ENCODE measurements at places on chromosomes 1 and 21.

- DNase-seq = no peak
These were observed 122.2 kb downstream of the POU2F1 start for GRCh38 chr1:167342846-167343245.

DNA sequence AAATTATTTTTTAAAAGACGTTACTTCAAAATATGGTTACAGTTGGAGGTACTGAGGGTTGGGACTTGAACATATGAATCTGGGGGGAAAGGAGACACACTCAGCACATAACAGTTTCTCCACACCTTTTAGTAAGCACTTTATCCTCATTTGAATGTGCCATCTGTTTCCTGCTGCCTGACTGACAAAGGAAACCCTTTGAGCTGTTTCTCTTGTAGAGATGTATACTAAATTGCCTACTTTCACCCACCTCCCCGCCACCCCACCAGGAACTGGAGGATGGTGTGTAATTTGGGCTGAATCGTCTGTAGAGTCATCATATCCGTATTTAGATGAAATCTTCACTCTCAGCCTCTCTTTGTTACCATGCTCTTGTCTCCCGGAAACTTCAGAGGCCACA, 108.1 kb downstream of the KAZN start:
- DNase-seq = no peak

- peak; percentile 41 for DNase-seq
These were observed 27.1 kb downstream of the NEK2 start for GRCh38 chr1:211648336-211648735.

GRCh38 chr1:241533326-241534115, 1.3 kb downstream of the KMO start:
- no peak for DNase-seq

DNA sequence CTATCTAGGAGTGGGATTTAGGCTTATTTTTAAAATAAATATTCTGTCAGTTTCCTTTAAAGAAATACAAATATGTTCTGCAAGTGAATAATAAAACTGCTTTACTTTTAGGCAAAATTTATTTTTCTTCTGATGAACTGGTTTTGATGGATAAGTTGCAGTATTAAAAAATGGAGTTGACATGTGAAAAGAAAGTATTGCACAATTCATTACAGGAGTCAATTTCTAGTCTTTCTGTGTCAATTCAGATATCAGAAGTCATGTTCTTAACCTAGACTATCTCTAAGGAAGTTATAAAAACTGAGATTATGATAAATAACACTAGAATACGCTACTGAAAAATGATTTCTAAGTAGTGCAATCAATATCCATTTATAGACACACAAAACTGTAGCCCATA, 270.2 kb upstream of the TMPRSS15 start:
- no peak for DNase-seq

- no peak for DNase-seq
These were observed 3.4 kb downstream of the OR2T11 start for GRCh38 chr1:248631354-248632008.

- DNase-seq = no peak
These were observed 591.8 kb downstream of the ADGRL2 start for GRCh38 chr1:82392513-82392912.

DNA sequence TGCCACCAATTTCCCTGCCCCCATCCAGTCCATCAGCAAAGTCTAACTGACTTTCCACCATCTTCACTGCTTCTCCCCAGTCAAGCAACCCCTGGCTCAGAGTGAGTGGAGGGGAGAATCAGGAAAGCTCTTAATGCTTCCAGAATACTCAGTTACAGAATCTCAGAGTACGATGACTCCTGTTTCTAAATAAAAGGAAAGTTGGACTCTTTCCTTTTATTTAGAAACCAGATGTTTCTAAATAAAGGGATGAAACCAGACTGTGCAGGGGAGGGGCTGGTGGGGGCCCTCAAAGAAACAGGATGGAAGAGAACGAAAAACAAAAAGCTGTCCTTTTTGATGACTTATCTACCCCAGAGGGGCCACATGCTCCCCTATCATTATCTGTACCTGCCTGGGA, 85.2 kb upstream of the PPM1J start:
- DNase-seq = no peak

DNA sequence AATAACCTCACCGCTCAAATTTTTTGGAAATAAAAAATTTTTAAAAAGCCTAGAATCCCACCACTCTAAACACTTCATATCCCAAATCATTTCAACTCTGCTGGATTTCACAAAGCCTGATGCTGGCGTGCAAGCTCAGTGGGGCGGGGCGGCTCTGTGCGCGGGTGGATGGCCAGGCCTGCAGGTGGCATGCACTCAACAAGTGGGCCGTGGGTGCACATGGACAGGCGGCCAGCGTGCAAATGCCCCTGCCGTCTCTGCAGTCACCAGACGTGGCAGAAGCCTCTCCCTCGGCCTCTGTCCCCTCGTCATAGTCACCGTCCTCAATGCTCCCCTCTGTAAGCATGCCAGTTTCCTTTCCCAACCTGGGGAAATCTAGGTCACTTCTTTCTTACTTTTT, 6.6 kb upstream of the PDE9A start:
- DNase-seq = no peak

DNA sequence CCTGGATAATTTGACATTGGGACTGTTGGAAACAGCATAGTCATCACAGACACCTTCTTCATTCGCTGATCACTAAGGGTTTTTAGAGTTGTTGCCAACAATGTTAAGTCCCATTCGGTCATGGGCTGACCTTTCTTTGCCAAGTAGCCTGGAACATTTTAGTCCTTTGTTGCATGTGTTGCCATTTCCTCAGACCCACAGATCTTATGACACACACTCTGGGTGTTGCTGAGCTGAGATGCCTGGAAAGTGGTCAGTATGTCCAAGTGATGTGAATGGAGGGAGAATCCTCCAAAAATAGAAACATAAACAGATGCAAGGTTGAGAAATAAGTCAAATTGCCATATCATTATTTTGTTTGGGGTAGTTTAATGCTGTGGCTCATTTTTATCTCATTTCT, 61.5 kb upstream of the GJA5 start:
- no peak for DNase-seq

GRCh38 chr1:180258935-180259334, 28.9 kb downstream of the LHX4 start:
- no peak for DNase-seq

DNA sequence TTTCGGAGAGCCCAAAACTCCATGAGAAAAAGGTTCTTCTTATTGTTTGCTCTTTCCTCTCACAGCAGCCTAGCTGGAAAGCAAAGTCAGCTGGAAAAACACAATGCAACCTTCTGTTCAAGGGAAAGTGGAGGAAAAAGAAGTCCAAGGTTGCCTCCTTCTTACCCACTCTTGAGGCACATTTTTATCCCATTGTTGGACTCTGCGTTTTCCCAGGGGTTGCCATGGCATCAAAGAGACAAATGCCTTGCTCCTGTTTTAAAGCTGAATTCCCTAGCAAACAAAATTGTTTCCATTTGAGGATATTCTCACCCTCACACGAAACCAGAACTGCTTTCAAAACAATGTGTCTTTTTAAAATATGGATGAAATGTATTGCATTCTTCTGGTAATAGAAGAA, 45.1 kb upstream of the PALMD start:
- no peak for DNase-seq

DNA sequence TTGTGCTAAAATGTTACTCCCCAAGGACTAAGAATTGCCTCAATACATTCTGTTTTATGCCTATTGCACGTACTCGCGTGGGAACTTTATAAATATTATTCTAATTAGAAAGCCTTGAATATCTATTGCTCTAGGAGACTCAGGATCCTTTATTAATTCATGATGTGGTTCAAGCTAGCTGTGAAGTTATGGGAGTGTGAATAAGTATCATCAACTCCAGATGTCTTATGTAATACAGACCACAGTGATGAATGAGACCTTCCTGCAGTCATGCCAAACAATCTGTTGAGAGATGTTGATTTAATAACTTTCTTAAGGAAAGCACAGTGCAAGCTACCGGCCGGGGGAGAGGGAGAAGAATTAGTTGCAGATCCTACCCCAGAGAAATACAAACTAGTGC, 519.2 kb upstream of the ZP4 start:
- no peak for DNase-seq

DNA sequence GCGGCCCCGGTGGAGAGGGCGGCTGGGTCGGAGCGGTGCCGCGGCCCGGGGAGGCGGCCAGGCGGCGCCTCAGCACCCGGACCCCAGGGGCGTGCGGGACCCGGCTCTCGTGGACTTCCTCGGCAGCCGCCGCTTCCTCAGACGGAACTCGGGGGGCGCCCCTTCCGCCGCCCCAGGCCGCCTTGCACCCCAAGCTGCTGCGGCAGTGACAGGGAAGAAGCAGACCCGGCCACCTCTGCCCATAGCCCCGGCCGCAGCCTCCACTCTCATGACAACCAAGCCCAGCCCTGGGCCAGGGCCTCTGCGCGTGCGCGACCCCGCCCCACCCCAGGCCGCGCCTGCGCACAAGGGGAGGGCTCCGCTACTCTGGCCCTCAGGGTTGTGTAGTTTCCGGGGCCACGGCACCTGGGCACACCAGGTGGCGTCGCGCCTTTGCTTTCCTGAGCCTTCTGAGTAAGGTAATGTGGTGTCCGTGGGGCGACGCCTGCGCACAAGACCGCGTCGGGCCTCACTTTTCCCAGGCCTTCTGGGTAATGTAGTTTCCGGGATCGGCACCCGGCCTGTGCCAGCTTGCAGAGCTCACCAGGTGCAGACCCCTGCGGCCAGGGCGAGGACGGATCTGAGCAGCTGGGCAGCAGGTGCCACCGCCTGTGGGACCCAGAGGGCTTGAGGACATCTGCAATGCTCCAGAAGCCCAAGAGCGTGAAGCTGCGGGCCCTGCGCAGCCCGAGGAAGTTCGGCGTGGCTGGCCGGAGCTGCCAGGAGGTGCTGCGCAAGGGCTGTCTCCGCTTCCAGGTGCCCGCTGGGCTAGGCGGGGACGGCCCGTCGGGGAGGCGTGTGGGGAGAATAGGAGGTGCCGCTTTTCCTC, at the start of the genes CEP104 and DFFB:
TSS of gene CEP104 (minus strand) at position 289 of the 868 bp plus-strand sequence. CDS start 4,804 bp downstream, outside the sequence.
TSS of gene DFFB (plus strand) at position 554 of the 868 bp plus-strand sequence. CDS start at position 682, 128 bp downstream.
- DNase-seq = peak; percentile 96

DNA sequence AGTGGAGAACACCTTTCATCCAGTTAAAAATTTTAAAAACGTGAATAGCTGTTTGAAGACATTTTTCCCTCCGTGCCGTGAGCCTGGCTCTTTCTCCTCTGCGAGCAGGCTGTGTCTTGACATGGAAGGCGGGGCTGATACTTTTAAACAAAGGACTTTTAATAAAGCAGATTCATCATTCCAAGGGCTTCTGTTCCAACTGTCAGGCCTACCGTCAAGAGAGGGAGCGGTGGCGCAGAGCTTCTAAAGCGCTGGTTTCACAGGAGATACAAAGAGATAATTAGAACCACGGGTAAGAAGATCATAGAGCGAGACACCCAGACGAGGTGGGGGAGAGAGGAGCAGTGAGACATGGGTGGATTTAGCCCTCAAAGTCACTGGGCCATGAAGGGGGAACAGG, 247.4 kb upstream of the C1orf174 start:
- DNase-seq = no peak

DNA sequence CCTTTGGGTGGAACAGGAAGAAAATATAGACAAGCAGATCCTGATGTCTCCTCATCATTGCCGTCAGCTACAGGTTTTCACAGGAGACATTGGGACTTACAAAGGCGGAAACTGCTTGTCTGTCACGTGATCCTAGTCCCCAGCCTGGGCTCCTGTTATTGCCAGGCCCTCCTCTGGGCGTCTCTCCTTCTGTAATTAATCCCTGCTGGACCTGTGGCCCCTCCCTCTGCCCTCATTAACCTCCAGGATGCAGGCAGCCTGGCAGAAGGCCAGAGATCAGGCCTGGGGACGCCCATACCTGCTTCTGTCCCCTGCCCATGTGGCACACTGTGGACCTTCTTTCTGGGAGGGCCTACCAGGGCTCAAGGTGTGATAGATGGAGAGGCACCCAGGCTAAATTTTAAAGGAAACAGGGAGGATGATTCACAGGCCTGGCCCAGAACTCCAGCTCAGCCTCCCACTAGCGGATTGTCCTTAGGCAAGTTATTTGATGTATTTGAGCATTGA, 2.4 kb downstream of the S100A5 start:
- peak; percentile 31 for DNase-seq

GRCh38 chr1:21509351-21510112, at the start of gene ALPL:
TSS of gene ALPL (plus strand) at chr1:21509423. CDS start at chr1:21554082, 44,659 bp downstream.
- DNase-seq = peak; percentile 40

- no peak for DNase-seq
These were observed 51.7 kb downstream of the ITPKB start for GRCh38 chr1:226687426-226687825.

GRCh38 chr1:184973272-184974055, 844 bp downstream of the NIBAN1 start:
- peak; percentile 93 for DNase-seq

- no peak for DNase-seq
These were observed 190.4 kb downstream of the NCAM2 start for GRCh38 chr21:21188513-21189195.

- DNase-seq = no peak
These were observed 40.4 kb upstream of the APOBEC4 start for GRCh38 chr1:183693521-183693920.

DNA sequence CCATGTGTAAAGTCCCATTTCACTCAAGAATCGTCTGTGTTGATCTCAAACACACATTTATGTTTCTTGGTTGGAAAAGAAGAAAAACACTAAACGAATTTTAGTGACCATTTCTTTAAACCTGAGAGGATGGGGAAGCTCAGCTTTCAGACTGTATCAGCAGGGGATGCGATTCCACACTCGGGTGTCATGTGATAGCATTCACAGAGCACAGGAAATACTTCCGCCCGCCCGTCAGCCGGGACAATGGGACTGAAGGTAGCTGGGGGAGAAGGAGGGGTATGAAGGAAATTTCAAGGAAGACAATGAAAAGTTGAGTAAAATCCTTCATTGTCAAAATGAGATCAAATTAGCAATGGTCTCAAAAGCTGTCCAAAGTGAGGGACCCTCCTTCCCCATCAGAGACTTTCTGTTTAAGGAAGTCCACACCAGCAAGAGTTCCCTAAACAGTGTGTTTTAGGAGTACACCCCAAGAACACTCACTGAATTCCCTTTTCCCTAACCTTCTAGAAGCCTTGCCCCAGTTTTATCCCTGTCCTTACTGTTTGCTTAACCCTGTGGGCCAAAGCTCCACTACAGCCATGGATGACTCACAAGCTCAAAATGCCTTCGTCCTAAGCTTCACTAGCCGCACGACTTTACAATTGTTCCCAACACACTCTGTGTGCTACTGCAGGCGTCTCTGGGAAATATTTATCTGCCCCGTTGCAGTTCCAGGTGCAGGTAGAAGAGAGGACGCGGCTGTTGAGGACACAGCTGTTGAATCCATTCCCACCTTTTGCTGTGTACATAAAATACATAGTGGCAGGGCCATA, 51.4 kb upstream of the SIM2 start:
- no peak for DNase-seq

GRCh38 chr1:31441970-31442647, 29.1 kb downstream of the SERINC2 start:
- no peak for DNase-seq

DNA sequence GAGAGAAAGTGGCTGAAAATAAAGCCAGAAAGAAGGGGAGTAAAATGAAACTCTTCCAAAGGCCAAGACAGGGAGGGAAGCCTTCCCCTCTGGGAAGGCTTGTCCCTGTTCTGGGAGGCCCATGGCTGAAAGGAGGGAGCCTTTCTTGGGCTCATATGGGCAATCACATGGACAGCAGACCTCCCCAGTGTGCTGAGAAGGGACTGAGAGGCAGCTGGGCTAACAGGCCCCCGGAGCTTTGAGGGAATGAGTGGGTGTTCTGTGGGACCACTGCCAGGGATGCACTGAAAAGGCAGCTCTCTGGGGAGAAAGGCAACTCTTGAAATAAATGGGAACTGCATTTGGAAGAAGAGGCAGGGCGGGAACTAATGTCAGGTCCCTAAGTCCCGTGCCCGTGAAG, 39.1 kb downstream of the KANK4 start:
- no peak for DNase-seq

- no peak for DNase-seq
These were observed 36.6 kb downstream of the RUNX3 start for GRCh38 chr1:24893431-24893830.
